ENCODE measurements at places on chromosomes 5 and 9. TPM values are rescaled to one million over a fixed set of nuclear protein-coding genes. Genes with fewer than 3 reads are reported as not detected.

GRCh38 chr5:42531611-42532010 lies 108.4 kb downstream of the GHR start:
- peaks cover under 1% of the 10 kb centered on the region for H3K27me3 ChIP-seq
- no peak overlapping the region for H3K27ac ChIP-seq
- no peaks in the 10 kb centered on the region for H3K36me3 ChIP-seq
- no peak overlapping the region for H3K4me3 ChIP-seq

- H3K27ac ChIP-seq, result no peak overlapping the region
- H3K4me3 ChIP-seq, result no peak overlapping the region
- no peaks in the 10 kb centered on the region for H3K36me3 ChIP-seq
- no peaks in the 10 kb centered on the region for H3K4me1 ChIP-seq
These were observed 89.5 kb upstream of the TTC23L start for GRCh38 chr5:34749431-34749873.

The OTP gene
- not detected for total RNA-seq

The PCSK1 gene
- total RNA-seq, result not detected

The PCDHGA6 gene
- total RNA-seq, result not detected

The GFI1B gene
- not detected for total RNA-seq
